ENCODE measurements at places on chromosomes 1 and 21. TPM values are rescaled to one million over a fixed set of nuclear protein-coding genes. Genes with fewer than 3 reads are reported as not detected.
A peak's percentile ranks its signal among the peaks of the same experiment; 100 is the strongest.

Gene BTG2
- 132 TPM for total RNA-seq

DNA sequence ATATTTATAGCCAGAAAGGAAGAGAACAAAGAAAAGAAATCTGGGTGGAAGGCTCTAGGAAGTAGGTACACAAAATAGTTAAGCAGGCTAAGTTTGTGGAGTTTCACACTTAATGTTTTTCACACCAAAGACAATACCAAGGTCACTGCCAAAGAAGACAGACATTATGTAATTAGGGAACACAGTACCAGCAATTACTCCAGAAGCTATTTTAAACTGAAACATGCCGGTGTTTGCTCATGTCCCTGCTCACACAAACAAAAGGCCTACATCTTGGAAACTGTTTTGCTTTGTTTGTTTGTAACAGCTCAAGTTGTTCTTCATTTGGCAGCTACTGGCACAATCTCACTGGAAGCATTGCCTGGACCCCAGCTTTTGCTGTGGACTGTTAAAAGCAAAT lies 88.5 kb upstream of the DAB1 start:
- DNase-seq = no peak

- DNase-seq = no peak
Measured at GRCh38 chr1:19635646-19636045, 8.5 kb upstream of the NBL1 start.

DNA sequence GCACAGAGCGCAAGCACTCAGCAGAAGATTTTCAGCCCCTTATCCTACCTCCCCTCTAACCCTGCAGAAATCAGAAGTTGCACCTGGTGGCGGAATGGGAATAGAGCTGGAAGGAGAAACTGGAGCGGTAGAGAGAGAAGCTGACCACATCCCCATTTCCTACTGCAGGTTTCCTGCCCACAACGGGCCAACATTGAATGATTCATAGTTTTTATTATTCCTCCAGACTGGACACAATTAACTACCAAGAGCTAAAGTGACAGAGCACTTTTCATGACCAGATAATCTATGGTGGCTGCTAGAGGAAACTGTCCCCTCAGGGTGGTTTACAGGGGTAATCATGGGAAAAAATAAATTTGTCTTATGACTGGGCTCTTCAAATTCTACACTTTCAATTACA lies 21.3 kb upstream of the LRRC8D start:
- no peak for DNase-seq

GRCh38 chr21:29177800-29178199 lies 47.4 kb downstream of the MAP3K7CL start:
- no peak for DNase-seq

Gene PGLYRP4
- not detected for total RNA-seq

DNA sequence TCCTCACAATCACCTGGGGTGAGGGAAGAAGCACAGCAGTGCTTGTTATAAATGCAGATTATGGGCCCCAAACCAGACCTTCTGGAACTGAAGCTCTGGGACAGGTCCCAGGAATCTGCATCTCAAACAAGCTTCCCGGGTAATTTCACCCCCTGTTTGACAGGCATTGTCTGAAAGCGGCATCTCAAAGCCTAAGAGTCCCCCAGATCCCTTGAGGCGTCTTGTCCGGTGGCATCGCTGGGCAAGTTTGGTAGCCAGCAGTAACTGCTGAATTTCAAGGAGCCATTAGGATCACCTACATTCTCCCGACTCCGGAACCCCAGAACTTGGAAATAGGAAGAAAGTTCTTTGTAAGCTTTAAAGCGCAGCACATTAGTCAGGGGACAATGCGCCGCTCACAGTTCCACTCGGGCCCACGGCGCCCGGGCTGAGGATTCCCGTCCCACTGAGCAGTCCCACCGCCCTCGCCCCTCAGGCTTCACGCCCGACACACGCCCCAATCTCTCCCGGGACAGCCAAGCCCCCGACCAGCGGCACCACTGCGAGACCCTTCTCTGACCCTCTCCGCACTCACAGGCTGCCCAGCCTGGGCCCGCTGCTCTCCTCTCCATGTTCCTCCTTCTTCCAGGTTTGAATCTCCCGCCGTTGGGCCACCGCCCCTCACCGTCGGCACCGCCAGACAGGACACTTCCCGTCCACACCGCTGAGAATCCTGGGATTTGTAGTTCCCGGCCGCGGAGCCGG lies at the start of gene IQGAP3:
Gene IQGAP3, minus strand, starts transcription at position 647 of the 744 bp plus-strand sequence. Its CDS starts 36 bp downstream, at position 611.
- DNase-seq = peak; percentile 73

Gene DYNLT4
- 2.4 TPM for total RNA-seq

DNA sequence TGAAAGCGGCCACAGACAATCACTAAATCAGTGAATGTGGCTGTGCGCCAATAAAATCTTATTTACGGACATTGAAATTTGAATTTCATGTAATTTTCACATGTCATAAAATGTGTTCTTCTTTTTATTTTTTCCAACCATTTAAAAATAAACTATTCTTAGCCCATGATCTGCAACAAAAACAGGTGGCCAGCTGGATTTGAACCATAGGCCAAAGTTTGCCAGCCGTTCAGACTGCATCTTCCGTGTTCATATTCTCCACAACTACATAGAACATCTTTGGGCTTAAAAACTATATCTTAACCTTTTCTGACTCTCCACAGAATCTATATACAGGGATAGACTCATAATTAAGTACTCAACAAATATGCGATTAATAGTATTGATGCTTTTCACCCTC lies 81.2 kb upstream of the RALGPS2 start:
- DNase-seq = no peak

GRCh38 chr1:238606896-238607295 lies 716.2 kb upstream of the ZP4 start:
- DNase-seq = no peak

GRCh38 chr1:30879940-30880677 lies 28.4 kb downstream of the SDC3 start:
- no peak for DNase-seq

GRCh38 chr1:198234520-198235251 lies 77.9 kb downstream of the NEK7 start:
- no peak for DNase-seq

Gene HEYL
- 28.1 TPM for total RNA-seq

- no peak for DNase-seq
Measured at GRCh38 chr1:43214501-43215444, 42.6 kb downstream of the CFAP57 start.

Gene MYOG
- not detected for total RNA-seq

Gene RAB3B
- total RNA-seq = 0.04 TPM

Gene LAPTM5
- total RNA-seq = 17.4 TPM

Gene CFAP141
- total RNA-seq = not detected
